ENCODE measurements at places on chromosomes 16 and 17.

GRCh38 chr17:48505788-48506187 is 25.0 kb downstream of the HOXB1 start:
- no peak for DNase-seq

DNA sequence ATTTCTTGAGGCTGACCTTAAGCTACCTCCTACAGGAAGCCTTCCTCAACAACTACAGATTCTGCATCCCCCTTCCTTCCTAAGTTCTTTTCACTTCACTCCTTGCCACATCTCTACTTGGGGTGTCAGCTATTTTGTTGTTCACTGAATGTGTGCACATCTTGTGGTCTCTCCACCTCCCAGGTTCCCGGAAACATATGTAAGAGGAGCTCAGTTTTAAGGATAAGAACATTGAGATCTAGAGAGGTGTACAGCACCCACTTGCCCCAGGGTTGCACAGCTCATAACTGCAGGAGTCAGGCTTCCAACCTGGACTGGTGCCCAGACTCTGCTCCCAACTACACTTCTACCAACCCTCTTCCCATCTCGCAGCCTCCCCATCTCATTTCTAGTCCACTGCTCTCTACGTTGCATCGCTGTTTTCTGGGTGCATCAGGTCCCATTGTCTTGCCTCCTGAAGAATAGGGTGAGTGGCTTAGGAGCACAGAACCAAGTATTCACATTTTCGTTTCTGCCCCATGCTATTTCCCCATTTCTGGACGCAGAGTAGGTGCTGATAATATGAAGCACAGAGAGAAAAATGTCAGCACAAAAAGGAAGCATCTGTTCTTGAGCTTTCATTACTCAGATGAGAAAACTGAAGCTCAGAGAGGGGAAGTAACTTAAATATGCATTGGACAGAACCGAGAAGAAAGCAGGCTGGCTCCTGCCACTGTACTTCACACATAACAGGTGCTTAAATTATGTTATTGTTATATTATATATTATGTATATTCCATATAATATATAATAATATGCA is 292.0 kb upstream of the CCL2 start:
- DNase-seq, result no peak

GRCh38 chr16:17031484-17032268 is 439.1 kb downstream of the XYLT1 start:
- no peak for DNase-seq

DNA sequence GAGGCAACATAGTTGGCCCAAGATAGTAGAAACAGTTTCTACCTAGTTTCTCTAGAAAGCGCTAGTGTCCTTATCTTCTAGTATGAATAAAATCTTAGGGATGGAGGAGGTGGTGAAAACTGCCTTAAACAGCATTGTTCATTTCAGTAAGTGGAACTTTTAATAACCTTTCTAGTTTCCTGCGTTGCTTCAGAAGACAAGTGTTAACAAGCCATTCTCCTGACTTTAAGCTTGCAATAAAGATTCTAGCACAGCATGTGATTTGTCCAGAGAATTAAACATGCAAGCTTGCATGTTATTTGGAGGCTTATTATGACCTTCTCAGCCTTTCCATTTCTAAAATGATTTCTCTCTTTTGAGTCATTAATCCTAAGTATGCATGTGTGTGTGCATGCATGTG is 72.3 kb downstream of the TANGO6 start:
- DNase-seq, result no peak

GRCh38 chr16:72427051-72427782 is 255.3 kb upstream of the PMFBP1 start:
- DNase-seq, result no peak

DNA sequence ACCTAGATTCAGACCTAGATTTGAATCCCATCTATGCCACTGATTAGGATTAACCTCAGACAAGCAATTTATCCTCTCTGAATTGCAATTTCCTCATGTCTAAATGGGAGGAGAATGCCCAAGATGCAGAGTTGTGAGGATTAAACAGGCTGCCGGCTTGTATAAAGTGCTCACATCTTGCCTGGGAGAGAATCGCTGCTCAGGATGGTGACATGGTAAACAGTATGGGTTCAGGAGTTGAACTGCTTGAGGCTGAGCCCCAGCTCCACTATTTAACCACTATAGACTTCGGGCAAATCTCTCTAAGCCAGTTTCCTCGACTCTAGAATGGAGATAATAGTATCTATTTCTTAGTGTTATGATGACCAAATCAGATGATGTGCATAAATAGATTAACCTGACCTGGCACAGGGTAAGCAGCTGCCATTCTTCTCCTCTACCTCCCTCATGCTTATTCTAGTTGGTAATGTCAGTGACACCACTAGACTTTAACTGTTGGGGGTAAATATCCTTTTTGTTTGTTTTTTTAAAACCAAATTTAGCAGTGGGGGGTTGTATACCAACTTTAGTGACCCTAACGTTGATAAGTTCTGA is 732 bp upstream of the RPL27 start:
- no peak for DNase-seq

- no peak for DNase-seq
Observed at GRCh38 chr17:30219315-30219714, 16.2 kb downstream of the SLC6A4 start.

GRCh38 chr16:59181821-59182420 is 447.8 kb upstream of the GOT2 start:
- no peak for DNase-seq

DNA sequence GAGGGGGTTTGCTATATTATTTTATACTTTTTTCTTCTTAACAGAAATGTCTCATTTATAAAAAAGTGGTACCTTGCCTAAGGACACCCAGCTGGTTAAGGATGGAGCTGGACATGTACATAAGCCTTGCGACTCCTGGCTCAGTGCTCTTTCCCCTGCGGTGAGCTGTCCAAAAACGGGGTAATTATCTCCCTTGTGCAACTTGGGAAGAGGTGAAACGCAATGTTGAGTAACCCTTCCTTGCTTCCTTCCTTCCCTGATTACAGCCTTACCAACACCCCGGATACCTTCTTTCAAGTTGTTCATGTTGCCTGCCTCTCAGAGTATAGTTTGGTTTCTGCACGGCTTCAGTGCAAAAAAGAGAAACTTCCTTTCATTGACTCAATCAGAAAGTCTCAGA is 94.1 kb upstream of the XYLT1 start:
- DNase-seq, result no peak

DNA sequence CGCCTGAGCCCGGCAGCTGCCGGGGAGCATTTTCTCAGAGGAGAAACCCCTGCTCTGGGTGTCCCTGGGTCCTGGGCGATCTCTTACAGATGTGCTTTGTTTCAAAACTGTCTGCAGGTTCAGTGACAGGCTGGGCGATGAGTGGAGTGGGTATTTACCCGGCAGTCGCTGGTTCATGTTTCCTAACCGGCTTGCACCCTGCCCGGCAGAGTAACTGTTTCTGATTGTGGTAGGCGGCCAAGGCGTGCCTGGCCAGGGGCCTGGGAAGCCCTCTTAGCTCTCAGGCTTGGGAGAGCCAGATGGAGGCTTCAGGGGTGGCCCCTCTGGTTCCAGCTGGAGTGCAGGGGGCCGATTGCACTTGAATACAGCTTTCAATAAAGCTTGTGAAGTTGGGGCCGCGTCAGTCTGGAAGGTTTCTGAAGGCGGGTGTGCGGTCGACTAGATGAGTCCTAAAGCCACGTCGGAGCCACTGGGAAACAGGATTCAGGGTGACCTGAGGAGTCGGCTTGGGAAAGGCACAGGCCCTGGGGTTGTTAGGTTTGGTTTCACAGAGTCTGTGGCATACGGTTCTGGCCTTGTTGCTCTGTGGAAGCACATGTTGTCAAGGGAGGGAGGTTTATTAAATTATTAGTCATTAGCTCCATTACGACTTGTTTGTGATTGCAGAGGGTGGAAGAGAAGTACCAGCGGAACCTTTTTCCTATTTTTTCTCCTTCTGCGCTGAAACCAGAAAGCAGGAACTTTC is 1.4 kb downstream of the BAIAP2 start:
- DNase-seq, result no peak

DNA sequence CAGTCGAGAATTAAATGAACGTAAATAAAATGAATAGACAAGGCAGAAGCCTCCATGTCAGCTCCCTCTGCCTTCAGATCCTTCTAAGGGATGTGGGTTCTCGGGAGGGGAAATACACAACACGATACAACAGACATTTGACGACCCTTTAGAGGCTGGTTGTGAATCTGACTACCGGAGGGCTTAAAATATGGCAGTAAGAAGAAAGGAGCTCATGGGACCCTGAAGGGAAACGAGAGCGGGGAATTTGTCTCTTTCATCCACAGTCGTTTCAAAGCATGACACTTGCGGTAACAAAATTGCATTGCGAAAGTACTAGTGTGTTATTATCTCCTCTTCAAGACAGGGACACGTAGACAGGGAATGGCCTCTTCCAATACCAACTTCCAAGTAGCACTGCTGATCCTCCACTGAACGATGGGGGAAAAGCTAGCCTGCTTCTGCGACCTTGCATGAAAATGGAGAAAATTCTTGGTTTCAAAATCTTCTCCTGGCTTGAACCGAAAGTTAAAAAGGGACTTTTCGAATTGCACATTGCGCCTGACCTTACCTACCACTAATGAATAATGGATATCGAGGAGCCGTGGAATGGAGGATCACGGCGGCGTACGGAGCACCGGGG is 1.2 kb upstream of the TNRC6C start:
- DNase-seq, result peak; percentile 87

DNA sequence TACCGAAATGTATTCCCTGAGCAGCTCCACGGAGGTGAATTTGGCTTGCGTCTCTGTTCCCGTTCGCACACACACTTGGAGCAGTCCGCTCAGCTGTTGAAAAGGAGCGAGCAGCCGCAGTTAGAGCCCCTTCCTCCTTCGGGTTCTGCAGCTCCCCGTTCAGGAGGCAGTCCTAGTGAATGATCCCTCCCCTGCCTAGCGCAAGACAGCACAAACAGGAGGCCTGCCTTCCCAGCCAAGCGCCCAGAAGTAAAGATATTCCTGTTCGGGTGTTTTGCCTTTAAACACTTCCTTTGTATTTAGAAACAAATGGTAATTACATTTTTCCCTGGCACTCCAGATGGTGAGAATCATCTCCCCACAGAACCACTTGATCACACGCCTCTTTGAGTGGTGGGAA is 64.7 kb downstream of the ABCC12 start:
- no peak for DNase-seq

- no peak for DNase-seq
Observed at GRCh38 chr16:53899431-53899830, 195.5 kb downstream of the FTO start.

DNA sequence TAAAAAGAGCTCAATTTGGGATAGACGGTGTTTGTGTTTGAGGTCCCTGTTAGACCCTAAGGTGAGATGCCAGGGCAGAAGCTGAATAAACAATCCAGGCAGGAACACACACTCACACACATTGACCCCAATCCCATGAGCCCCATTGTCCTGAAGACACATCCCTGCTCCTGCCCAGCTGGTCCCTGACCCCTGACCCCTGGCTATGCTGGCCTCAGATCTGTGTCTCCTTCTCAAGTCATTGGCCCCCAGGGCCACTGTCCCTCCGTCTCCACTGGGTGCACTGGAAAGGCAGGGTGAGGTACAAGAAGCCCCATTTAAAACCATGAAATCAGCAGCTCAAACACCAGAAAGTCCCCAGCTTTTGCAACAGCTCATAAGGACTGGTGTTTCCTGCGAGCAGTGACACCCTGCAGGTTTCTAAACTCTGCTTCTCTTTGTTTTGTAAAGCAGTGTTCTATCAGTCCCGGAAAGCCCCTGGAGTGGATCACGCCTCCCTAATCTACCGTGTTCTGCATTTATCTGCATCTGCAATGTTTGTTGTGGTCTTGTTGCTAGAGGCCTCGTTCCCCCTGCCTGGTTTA is 18.0 kb upstream of the ASGR2 start:
- no peak for DNase-seq

- no peak for DNase-seq
Observed at GRCh38 chr16:79573071-79573470, 27.5 kb downstream of the MAF start.

DNA sequence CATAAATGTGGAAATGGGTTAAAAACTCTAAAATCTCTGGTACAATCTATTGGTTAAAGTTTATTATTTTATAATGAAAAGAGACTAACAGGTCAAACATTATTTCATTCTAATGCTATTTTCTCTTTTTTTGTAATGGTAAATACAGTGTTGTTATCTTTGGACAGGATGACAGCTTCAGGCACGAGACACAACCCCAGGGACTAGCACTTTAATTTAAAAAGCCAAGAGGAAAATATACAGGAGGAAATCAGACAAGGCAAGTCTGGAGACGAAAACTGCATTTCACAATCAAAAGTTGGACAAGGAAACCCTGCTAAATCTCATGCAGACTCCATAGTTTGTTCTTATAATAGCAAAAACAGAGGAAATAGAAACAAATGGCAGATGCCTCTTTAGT is 589.1 kb upstream of the CDH8 start:
- no peak for DNase-seq

DNA sequence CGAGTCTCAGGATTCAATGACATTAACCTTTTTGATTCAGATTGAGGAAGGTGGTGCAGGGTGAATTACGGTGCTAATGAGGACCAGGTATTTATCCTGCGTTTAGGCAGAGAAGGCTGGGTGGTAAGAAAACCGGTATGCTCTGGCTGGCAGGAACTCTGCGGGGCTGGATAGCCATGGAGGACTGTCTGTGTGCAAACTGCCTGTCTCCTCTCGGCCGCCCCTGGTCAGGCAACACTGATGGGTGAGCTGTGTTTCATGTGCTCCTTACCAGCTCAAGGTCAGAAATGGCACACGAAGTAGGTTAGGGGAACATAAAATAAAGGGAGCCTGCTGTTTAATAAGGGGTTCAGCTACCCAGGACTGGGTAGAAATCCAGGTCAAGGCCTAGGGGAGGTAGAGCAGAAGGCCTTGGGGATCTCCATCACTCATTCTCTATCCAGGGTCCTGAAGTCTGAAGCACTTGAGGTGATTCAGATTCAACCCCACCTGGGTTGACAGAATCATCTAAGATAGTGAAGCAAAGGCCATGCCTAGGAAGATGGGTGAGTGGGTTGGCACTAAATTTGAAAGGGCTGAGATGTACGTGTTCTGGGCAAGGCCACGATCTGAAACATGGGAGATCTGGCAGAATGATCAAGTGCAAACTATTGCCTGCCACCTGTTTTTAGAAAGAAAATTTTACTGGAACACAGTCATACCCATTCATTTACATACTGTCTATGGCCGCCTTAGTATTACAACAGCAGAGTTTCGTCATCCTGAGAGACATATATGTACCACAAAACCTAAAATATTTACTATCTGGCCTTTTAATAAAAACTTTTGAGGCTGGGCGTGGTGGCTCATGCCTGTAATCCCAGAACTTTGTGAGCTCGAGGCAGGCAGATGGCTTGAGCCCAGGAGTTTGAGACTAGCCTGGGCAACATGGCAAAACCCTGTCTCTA is 292.5 kb downstream of the XYLT1 start:
- no peak for DNase-seq

GRCh38 chr16:48150707-48151106 is 5.1 kb downstream of the ABCC12 start:
- DNase-seq, result no peak

- DNase-seq, result peak; percentile 94
Observed at GRCh38 chr16:3020604-3021448, 658 bp downstream of the TNFRSF12A start.

- DNase-seq, result no peak
Observed at GRCh38 chr17:81253358-81254131, 14.4 kb downstream of the NDUFAF8 start.

- DNase-seq, result no peak
Observed at GRCh38 chr17:55171634-55172328, 93.0 kb upstream of the HLF start.

GRCh38 chr17:32732900-32733299 is 144.0 kb downstream of the MYO1D start:
- no peak for DNase-seq

All from esophagus muscularis mucosa (tissue), 4 donors.